ENCODE measurements at places on chromosomes 3 and 15.

GRCh38 chr3:15116032-15116669 lies 17.2 kb upstream of the RBSN start:
- no peaks in the 10 kb centered on the region for H3K4me1 ChIP-seq
- H3K27me3 ChIP-seq = no peaks in the 10 kb centered on the region
- H3K36me3 ChIP-seq = no peaks in the 10 kb centered on the region
- no peak overlapping the region for H3K27ac ChIP-seq
- DNase-seq = no peak
- H3K4me3 ChIP-seq = no peak overlapping the region

DNA sequence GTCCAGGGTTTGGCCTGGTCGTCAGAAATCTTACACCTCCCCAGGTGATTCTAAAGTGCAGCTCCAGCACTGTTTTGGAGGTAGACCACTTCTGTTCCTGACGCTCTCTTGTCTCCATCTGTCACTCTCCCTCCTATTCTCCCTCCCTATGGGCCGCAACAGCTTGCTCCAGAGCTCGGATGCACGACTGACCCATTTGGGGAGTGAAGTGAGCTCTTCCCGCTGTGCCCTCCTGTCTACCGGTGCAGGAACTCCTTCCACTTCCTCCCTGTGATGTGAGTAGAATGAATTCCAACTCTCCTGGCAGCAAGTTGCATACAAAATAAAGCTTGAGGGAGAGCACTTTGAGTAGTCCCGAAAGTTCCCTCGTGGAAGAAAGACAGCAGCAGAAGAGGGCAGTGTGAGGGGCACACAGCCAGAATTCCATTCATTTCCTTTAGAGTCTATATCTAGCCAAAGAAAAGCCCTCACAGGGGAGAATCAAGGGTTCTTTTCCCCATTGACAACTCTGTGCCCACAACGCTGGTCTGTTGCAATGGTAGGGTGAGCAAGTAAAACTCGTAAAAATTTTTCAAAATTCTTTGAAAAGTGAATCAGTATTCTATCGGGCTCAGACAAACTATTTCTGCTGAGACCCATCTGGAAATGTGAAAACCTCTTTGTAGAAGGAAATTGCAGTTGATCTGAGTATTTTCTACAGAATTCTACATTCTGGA lies 39.9 kb upstream of the BDH1 start:
- no peaks in the 10 kb centered on the region for H3K27me3 ChIP-seq
- no peaks in the 10 kb centered on the region for H3K36me3 ChIP-seq
- DNase-seq = no peak

DNA sequence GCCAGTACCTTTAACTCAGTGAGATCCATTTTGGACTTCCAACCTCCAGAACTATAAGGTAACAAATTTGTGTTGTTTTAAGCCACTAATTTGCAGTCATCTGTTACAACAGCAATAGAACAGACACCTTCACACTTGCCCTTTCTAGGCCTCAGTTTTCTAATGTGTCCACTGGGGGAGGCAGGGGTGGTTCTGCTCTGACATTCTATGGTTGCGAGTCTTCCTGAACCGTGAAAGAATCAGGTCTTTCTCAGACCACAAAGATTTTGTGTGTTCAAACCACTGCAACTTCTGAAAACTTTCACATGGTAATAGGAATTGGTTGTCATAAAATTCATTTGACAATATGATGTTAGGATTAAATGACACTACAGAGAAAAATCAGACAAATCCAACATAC lies 26.8 kb upstream of the CSTA start:
- H3K27me3 ChIP-seq = no peaks in the 10 kb centered on the region
- H3K4me1 ChIP-seq = peaks cover 10% of the 10 kb centered on the region
- no peak overlapping the region for H3K4me3 ChIP-seq
- H3K27ac ChIP-seq = no peak overlapping the region
- H3K36me3 ChIP-seq = no peaks in the 10 kb centered on the region

DNA sequence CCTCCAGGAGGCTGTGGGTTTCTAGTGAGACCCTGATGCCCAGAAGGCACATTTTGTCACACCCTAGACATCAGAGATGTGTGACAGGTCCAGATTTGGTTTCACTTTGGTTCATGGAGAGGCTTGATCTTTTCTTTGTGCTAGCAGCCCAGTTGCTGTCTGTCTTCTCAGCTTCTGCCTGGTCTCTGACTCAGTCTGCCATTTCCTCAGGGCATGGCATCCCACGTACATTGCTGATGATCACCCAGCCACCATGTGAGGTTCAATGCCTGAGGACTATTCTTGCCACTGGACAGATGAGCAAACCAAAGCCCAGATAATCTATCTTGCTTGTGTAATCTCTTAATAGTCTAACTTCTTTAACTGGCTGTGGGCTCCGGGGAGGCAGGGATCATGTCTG lies 144.9 kb upstream of the MRPS22 start:
- H3K4me1 ChIP-seq = no peaks in the 10 kb centered on the region
- no peaks in the 10 kb centered on the region for H3K36me3 ChIP-seq
- H3K27ac ChIP-seq = no peak overlapping the region
- H3K27me3 ChIP-seq = peaks cover 10% of the 10 kb centered on the region
- no peak overlapping the region for H3K4me3 ChIP-seq
- no peak for DNase-seq

- peaks cover 8% of the 10 kb centered on the region for H3K27me3 ChIP-seq
- no peak overlapping the region for H3K4me3 ChIP-seq
- no peak overlapping the region for H3K27ac ChIP-seq
- H3K36me3 ChIP-seq = no peaks in the 10 kb centered on the region
These were observed 106.2 kb upstream of the UBE3A start for GRCh38 chr15:25545017-25545416.

DNA sequence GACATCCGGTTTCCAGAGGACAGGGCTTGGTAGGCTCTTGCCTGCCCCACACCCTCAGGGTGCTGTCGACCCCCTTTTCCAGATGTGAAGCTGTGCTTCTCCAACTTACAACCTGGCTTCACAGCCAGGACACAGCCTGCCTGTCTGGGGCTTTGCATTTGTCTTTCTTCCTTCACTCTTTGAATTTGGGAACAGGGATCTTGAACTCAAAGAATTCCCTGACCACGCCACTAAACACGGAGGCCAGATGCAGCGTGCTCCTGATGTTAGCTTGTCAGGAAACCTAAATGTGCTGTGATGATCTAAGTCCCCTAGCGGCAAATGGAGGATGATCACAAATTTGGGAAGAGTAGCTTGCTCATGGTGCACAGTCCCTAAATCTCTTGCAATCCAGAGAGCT lies 244.8 kb upstream of the RGMA start:
- no peaks in the 10 kb centered on the region for H3K36me3 ChIP-seq
- H3K4me3 ChIP-seq = no peak overlapping the region
- no peak for DNase-seq

GRCh38 chr15:84079885-84080777 lies 155.4 kb upstream of the GOLGA6L4 start:
- H3K4me3 ChIP-seq = peak overlapping the region; percentile 88
- peak; percentile 6 for DNase-seq
- peaks cover 13% of the 10 kb centered on the region for H3K4me1 ChIP-seq
- H3K27me3 ChIP-seq = peaks cover 63% of the 10 kb centered on the region
- no peak overlapping the region for H3K27ac ChIP-seq

DNA sequence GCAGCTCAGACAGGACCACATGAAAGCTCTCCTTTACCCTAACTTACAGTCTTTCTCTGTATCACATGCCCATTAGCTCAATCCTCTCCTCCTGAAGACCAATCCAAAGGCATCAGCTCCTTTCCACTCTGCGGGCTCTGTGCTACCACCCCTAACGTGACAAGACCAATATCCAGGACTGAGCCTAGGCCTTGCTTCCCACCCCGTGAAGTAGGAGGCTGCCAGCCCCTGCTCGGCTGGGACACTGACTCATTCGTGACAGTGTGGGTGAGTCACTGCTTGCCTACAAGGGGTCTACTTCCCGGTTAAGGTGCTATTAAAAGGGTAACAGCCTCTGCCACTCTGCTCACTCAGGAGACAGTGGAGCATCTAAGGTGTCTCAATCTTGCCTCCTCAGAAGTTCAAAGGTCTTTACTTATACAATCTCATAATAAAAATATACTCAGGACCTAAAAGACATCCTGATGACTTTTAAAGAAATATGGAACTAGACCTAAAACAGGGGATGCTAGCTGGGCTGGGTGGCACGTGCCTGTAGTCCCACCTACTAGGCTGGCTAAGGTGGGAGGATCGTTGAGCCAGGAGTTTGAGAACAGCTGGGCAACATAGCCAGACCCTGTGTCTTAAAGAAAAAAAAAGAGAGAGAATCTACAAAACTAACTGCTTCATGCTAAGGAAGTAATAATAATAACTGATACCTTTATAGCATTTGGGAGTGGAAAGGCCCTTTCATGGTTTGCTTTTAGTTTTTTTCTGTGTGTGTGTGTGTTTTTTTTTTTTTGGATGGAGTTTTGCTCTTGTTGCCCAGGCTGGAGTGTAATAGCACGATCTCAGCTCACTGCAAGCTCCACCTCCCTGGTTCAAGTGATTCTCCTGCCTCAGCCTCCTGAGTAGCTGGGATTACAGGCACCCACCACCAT lies 55.0 kb downstream of the TMEM44 start:
- H3K27ac ChIP-seq = no peak overlapping the region
- no peaks in the 10 kb centered on the region for H3K4me1 ChIP-seq
- no peak for DNase-seq
- H3K27me3 ChIP-seq = peaks cover 5% of the 10 kb centered on the region

DNA sequence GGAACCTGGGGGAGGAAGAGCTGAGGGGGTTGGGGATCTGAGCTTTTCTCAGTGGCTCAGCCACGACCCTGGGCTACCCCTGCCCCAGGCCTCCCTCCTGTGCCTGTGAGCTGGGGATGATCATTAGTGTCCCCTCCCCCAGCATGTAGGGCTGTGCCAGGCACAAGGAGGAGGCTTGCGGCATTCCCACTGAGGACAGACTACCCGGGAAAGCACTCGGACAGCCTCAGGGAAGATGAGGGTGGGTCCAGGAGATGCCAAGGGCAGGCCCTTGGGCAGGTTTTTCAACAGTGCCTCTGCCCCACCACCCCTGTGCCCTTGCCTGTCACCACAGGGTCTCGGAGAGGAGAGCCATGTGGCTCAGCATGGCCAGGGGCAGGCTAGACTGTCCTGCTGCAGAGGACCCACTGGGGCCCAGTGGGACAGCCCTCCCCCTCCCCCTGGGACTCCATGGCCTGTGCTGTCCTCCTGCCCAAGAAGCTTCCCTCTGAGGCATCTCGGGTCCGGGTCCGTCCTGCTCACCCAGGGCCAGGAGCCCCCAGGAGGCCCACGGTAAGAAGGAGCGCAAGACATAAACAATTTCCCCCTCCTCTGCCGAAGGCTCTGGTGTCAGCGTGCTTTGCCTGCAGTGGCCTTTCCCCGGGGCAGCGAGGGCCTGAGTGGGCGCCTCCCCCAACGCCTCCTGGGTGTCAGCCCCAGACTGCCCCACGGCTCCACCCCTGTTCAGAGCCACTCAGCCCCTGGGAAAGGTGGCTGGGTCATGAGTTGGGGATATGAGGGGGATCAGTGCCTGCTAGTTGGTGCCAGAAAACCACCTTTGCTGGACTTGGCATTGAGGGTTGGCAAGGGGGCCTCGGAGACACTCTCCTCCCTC lies 192.5 kb downstream of the GOLGA6L6 start:
- no peaks in the 10 kb centered on the region for H3K36me3 ChIP-seq
- H3K4me1 ChIP-seq = no peaks in the 10 kb centered on the region
- no peak overlapping the region for H3K4me3 ChIP-seq
- no peak for DNase-seq

DNA sequence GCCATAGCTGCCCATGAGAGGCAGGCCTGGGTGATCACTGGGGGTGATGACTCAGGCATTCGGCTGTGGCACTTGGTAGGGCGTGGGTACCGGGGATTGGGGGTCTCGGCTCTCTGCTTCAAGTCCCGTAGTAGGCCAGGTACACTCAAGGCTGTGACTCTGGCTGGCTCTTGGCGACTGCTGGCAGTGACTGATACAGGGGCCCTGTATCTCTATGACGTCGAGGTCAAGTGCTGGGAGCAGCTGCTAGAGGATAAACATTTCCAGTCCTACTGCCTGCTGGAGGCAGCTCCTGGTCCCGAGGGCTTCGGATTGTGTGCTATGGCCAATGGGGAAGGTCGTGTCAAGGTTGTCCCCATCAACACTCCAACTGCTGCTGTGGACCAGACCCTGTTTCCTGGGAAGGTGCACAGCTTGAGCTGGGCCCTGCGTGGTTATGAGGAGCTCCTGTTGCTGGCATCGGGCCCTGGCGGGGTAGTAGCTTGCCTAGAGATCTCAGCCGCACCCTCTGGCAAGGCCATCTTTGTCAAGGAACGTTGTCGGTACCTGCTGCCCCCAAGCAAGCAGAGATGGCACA lies 5.3 kb downstream of the WDR6 start:
- peaks cover 27% of the 10 kb centered on the region for H3K4me1 ChIP-seq
- no peak for DNase-seq
- H3K27me3 ChIP-seq = no peaks in the 10 kb centered on the region
- no peaks in the 10 kb centered on the region for H3K36me3 ChIP-seq
- no peak overlapping the region for H3K27ac ChIP-seq

DNA sequence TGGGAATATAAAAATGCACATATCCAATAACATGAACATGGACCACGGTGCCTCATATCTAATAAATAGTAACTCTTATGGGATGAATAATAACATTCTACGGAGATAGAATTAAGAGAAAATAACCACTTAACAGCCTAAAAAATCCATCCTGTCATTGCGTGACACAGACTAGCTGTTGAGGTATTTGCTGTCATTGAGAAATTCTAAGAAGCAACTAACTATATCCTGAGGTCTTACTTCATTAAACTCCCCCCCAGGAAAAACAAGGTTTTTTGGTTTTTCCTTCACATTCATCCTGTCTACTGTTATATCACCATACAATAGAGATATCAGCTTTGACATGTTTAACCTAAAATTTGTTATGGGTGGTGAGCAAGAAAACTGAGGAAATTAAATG lies 14.3 kb downstream of the CEP152 start:
- H3K4me1 ChIP-seq = peaks cover 4% of the 10 kb centered on the region
- no peak overlapping the region for H3K4me3 ChIP-seq
- no peak for DNase-seq
- H3K27ac ChIP-seq = no peak overlapping the region
- H3K36me3 ChIP-seq = peaks cover 39% of the 10 kb centered on the region

All from naive thymus-derived CD8-positive, alpha-beta T cell (primary cell).